Common myeloid progenitor, CD34-positive (primary cell): ENCODE measurements at places on chromosomes 4 and X.

GRCh38 chr4:1209821-1210220 is 37.4 kb upstream of the SPON2 start:
- no peak for DNase-seq

DNA sequence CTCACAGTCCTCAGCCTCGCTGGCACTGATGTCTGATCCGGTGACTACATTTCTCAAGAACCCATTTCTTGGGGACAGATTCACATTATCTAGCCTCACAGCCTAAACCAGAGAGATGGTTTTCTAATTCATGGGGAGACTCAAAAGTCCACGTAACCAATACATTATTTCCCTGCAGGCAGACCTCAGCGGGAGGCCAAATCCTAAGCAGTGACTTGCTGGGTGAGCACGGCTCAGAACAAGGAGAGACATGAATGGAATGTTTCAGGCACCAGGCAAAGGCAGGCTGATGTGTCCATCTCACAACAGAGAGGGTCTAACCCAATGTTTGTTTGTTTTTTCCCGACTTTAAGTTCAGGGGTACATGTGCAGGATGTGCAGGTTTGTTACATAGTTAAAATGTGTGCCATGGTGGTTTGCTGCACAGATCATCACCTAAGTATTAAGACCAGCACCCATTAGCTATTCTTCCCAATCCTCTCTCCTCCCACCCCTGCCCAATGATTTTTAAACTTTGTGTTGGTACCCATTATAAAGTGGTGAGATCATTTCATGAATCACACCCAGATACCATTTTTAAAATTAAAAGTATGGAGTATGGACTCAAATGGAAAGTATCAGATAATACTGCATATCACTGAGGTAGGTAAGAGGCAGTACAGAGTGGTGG is 53.3 kb downstream of the SCD5 start:
- no peak for DNase-seq

- no peak for DNase-seq
These were observed 670.3 kb downstream of the IL1RAPL1 start for GRCh38 chrX:29257521-29257920.

GRCh38 chr4:1975880-1976279 is 32.9 kb downstream of the NELFA start:
- DNase-seq: no peak
